ENCODE measurements at places on chromosomes 2 and 18. TPM values are rescaled to one million over a fixed set of nuclear protein-coding genes. Genes with fewer than 3 reads are reported as not detected.

DNA sequence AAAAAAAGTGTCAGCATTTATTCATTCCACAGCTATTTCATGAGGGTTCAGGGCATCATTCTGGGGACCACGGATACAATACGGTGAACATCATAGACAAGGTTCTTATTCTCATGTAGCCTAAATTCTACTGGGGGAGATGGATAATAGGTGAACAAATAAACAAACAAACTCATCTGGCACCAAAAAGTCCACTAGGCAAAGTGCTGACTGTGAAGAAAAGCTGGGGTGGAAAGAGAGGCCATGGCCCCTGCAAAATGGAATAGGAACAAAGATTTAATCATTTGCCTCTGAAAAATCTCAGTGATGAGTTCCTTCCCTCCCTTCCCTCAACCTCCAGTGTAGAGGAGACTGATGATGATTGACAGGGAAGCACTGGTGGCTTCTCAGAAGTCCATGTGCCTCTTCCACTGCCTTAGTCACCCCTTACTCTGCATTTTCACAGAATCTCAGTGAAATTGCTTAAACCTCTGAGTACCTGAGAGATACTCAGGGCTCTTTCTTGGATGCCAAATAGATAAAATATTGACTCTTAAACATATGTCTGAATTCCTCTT, 69.3 kb upstream of the IL1R1 start:
- no peak for DNase-seq

GRCh38 chr2:126200538-126200937, 455.4 kb upstream of the GYPC start:
- DNase-seq = no peak

DNA sequence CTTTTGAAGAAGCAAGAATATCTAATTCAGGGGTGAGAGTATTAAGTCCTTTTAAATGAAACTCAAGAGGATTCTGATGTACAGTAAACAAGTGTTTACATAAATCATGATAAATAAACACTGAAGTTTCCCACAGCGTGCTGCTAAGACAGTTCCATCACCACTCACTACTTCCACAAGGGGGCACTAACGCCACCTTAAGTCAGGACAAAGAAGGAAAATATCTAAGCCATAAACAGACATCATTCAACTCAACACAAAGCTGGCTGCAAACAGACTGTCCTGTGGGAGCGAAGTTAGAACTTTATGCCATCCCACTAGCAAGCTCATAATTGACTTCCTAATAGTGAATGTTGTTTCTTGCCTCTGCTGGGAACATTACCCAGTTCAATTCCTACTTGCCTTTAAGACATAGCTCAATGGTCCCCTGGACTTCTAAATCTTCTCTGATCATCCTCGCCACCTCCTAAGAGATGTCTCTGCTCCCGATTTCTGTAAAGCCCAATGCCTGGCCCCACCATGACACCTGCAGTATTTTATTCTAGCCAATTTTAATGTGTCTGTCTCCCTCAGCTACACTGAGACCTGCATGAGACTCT, 36.5 kb downstream of the MRPL44 start:
- DNase-seq = peak; percentile 61

GRCh38 chr2:133885847-133886246, 317.6 kb upstream of the NCKAP5 start:
- no peak for DNase-seq

DNA sequence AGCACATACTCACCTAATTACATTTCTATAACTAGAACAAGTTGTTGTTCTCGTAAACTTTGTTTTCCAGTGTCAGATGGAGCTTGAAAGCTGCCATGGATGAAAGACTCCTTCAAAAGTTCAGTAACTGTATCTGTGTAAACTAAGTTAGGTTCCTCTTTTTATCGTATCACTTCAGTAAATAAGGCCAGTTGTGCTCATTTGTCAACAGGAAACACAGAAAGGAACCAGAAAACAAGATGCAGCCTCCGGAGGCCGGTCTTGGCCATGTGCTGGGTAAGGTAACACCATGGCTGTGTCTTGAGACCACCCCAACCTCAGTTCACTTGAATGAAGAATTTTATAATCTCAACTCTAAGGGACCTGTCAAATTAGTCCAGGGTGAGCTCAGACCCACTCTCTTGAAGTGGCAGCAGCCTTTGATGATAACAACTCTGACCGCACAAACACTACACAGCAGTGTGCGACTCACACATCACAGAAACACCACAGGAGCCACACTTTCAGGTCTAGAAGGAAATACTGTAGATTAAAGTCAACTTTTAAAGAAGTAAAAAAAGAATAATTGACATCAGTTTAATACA, 213.8 kb downstream of the AFF3 start:
- no peak for DNase-seq

DNA sequence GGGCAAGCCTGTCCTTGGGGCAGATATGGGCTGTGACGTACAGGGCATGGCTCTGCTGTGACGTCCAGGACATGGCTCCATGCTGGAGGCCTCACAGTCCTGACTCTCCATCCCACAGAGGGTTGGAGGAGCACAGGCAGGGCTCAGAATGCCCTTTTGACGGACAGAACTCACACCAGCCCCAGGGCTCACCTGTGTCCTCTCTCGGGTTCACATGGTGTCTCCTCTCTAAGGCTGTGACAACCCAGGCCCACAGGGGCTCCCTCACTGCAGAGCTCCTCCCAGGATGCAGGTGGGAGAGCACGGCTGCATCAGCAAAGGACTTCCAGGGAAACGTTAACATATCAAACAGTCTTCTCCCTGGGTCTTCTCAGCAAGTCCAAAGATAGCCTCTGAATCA, 133.8 kb downstream of the EIPR1 start:
- no peak for DNase-seq

- DNase-seq = no peak
Measured at GRCh38 chr2:98478088-98478551, 33.5 kb downstream of the INPP4A start.

The GKN2 gene
- total RNA-seq = not detected

The SRSF7 gene
- 294 TPM for total RNA-seq

Measured in activated naive CD4-positive, alpha-beta T cell treated with anti-CD3 and anti-CD28 coated beads, Interleukin-2, amount 50 U/mL, for 72 hours (primary cell).